ENCODE measurements at places on chromosomes 7 and 10.

DNA sequence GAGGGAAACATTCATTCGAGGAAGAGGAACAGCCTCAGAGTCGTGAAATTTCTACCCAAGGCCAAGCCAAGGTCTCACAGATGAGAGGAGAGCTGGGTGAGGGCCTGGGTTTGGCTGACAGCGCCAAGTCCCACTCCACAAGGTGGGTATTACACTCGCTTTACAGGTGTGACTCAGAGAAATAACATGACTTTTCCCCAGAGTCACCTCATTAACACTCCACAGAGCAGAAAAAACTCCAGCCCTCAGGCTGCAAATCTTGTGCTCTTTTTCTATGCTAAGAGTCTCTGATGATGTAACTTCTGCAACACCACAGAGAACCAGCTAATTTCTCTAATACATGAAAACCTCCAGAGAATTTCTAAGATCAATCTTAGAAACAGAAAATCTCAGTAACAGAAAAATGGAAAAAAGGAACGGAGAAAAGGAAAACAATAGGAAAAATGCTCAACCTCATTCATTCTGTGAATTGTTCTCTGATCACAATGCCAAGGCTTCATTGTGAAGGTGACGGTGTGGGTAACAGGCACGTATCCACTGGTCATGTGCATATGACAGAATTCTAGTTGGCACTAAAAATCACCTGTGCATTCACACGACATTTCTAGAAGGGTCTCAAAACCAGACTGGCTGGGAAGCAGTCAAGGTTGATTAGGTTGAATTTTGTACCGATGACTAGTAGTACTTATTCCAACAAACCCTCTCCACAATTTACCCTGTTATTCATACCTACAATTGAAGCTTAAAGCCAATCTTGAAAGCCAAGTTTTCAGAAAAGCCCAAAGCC, 20.3 kb downstream of the YWHAG start:
- no peak for DNase-seq

GRCh38 chr10:121497513-121498470, 100.5 kb downstream of the FGFR2 start:
- no peak for DNase-seq

GRCh38 chr7:131861620-131862346, 305.4 kb upstream of the PODXL start:
- no peak for DNase-seq

- DNase-seq = no peak
Measured at GRCh38 chr7:18667466-18667865, 171.9 kb downstream of the HDAC9 start.

- DNase-seq = peak; percentile 79
Measured at GRCh38 chr10:47264797-47265281, 35.2 kb upstream of the GDF10 start.

DNA sequence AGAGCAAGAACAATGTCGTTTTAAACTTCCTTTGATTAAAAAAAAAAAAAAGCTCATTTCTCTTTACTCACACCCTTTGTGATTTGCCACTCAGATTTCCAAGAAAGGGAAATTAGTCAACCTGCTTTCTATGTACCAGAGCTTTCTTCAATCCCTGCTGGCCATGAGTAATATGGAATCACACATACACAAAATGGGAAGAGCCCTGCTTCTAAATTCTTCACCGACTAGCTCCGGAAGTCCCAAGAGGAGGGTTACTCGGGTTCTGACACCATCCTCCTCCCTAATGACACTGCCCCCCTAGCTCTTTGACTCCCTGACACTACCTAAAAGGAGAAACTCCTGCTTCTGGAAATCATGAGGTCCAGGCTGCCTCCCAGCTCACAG, 81.8 kb upstream of the SFMBT2 start:
- no peak for DNase-seq

- no peak for DNase-seq
Measured at GRCh38 chr10:127122831-127123230, 73.6 kb downstream of the INSYN2A start.

- no peak for DNase-seq
Measured at GRCh38 chr7:39623732-39624441, 515 bp downstream of the RALA start.

- DNase-seq = no peak
Measured at GRCh38 chr7:157650801-157651200, 314.0 kb downstream of the DNAJB6 start.

- DNase-seq = no peak
Measured at GRCh38 chr7:16670731-16671344, 24.9 kb downstream of the BZW2 start.

DNA sequence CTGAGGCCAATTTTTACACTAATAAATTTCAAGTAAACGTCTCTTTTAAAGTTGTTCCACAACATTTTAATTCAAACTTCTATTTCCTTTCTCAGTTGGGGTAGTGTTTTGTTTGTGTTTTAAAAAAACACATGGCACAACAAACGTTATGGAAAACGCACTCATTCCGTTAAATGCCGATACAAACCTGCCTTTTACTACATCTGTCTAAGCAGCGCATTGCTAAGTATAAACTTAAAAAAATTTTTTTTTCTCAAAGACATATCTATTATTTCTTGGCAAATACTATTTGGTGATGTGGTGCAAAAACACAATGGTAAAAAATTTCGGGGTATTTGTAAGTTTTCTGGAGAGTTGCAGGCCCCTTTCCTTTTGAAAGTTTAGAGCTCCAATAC, 1.4 kb downstream of the SKIDA1 start:
- no peak for DNase-seq

DNA sequence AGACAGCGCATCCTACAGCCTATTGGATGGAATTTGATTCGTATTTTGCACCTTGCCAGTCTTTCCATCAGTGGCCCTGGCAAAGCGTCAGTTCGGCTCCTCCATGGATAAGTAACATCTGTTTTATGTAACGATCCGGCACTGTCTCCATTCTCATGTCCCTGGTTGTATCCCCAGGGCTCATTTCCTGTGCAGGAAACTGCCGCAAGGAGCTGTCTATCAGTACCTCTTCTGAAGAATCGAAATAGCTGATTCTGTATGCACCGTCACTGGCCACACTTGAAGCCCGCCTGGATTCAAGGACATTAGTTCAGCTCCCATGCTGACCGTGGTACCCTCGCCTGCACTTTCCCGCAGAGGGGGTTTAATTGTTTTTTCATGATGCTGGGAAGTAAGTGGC, 53.1 kb upstream of the NPS start:
- no peak for DNase-seq

DNA sequence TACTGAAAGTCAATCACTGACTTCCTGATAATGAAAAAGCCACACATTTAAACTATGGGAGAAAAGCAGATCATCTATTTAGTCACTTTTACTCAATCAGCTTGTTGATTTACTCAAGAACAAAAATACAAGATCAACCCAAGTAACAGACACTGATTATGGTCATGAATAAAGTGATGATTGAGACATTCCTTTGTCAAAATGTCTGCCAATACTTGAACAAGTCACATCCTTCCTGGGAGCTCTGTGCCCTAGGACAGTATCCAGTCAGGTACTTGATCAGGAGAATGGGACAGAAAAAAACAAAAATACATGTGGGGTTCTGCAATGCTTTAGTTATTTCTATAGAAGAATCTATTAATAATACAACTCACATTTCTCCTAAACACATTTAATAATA, 150.0 kb upstream of the NEBL start:
- no peak for DNase-seq

DNA sequence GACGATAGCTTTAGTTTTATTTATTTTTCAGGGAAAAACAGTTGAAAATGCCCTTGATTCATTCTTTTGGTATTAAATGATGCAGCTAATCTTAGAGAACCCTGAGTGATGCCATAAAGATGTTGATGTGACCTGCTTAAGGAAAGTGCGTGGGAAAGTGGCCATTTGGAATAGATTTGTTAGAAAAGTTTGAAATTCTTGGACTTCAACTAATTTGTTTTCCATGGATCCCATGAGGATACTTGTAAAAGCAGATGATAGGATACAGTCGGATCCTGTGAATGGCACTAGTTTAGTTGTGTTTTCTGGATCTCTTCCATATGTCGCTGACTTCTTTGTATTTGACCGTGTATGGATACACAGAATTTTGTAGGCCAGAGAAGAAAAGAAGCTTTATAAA, 69.0 kb downstream of the SEPTIN7 start:
- DNase-seq = no peak

DNA sequence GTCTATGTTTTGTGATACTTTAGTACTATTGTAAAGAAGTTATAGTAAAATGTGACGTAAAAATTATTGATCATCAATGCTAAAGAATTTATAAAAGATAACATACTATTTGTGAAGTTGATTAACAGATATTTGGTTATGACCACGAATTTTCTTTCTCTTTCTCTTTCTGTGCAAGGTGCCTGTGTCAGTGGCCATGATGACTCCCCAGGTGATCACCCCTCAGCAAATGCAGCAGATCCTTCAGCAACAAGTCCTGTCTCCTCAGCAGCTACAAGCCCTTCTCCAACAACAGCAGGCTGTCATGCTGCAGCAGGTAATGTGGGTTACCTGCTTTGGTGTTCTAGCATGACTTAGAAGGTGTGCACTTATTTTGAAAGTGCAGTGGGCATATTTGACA, 213.7 kb downstream of the FOXP2 start:
- no peak for DNase-seq

GRCh38 chr7:130182990-130183389, 22.2 kb downstream of the TMEM209 start:
- no peak for DNase-seq

- DNase-seq = peak; percentile 90
Measured at GRCh38 chr7:2104107-2104710, 128.5 kb downstream of the MAD1L1 start.

GRCh38 chr10:124006526-124006925, 86.9 kb downstream of the CHST15 start:
- DNase-seq = no peak

DNA sequence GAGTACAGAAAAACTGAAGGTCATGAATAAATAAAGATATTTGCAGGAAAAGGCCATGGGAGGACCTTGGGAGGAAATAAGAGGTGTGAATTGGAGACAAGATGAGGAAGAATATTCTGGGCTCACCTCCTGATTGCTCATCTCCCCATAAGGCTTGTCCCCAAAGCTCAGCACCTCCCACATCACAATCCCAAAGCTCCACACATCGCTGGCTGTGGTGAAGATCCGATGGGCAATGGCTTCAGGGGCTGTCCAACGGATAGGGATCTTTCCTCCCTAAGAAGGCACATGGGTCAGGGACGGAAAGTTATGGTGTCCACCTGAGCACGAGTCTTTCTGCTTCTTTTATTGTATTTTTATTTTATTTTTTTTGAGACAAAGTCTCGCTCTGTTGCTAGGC, 12.9 kb downstream of the ZYX start:
- DNase-seq = no peak

- no peak for DNase-seq
Measured at GRCh38 chr10:93178226-93178625, 104.5 kb downstream of the CYP26A1 start.

GRCh38 chr7:42083284-42083683, 153.7 kb downstream of the GLI3 start:
- DNase-seq = no peak

GRCh38 chr7:45187946-45188411, 30.4 kb downstream of the RAMP3 start:
- no peak for DNase-seq

- DNase-seq = no peak
Measured at GRCh38 chr10:129744134-129745111, 219.7 kb downstream of the EBF3 start.

- no peak for DNase-seq
Measured at GRCh38 chr7:67807826-67808225, 811.2 kb downstream of the TYW1 start.

- DNase-seq = no peak
Measured at GRCh38 chr10:63699785-63700613, 178.8 kb downstream of the REEP3 start.

DNA sequence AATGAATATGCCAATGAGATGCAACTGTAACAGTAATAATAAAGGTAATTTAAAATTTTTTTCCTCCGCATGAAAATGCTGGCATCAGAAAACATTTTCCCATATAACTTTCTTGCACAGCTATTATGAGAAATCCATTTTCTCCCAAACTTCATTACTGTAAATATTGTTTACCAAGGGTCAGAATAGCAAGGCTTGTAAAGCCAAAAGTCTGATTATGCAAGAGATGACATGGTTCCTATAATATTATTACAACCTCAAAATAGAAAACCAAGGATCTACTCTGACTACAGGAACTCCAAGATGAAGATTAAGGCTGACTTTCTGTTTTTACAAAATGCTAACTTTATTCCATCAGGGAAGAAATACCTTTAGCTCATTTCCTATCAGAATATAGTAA, 162.7 kb upstream of the CDK1 start:
- no peak for DNase-seq

GRCh38 chr7:158246960-158247673, 340.5 kb downstream of the PTPRN2 start:
- no peak for DNase-seq

GRCh38 chr7:118764221-118764620, 539.7 kb downstream of the ANKRD7 start:
- DNase-seq = no peak

- no peak for DNase-seq
Measured at GRCh38 chr10:71952745-71953144, 11.4 kb upstream of the CHST3 start.

GRCh38 chr7:122827763-122828162, 58.5 kb downstream of the CADPS2 start:
- no peak for DNase-seq

- DNase-seq = no peak
Measured at GRCh38 chr10:132850246-132850645, 64.3 kb upstream of the NKX6-2 start.

DNA sequence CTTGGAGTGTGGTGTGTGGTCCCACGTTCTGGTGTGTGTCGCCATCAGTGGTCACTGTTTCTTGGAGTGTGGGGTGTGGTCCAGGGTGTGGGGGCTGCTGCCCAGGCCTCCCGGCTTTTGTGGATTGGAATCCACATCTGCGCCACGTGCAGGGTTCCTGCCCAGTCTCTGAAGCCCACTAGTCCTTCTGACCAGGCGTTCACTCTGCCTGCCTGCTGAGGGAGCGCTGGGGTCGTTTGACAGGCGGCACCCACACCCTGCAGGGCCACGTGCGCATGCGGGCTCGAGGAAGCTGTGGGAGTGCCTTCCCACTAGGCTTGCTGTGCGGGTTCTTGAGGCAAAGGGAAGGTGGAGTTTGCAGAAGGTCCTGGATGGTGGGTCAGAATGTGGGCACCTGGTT, 51.4 kb downstream of the INPP5A start:
- no peak for DNase-seq

DNA sequence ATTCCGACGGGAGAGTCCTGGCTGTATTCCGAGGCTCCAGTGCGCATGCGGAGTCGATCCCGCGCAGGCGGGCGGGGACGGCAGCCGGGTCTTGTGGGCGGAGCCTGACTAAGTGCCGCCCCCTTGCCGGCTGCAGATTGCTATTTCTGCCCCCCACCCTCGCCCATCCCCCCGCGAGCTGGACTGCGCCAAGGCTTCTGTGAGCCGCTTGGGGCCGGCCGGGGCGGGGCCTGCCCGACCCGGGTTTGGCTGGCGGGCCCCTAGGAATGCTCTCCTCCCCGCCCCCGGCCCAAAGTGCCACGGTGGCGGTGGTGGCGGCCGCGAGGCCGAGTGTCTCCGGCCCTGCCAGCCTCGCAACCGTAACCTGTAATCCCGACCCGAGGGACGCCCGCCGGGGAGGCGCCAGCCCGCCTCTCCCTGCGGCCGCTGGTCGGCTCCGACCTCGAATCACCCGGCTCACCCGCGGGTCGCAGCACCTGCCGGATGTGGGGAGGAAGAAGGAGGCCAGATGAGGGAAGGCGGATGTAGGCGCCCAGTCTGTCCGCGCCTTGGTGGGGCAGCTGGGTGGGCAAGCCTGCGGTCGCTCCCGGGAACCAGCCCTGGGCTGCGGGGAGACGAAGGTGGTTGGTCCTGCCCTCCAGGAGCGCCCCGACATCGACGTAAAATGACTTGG, 702 bp upstream of the KAZALD1 start:
- peak; percentile 92 for DNase-seq

Measured in activated naive CD8-positive, alpha-beta T cell treated with anti-CD3 and anti-CD28 coated beads for 36 hours (primary cell).